ENCODE measurements at places on chromosomes 7 and 10.
A peak's percentile ranks its signal among the peaks of the same experiment; 100 is the strongest.

DNA sequence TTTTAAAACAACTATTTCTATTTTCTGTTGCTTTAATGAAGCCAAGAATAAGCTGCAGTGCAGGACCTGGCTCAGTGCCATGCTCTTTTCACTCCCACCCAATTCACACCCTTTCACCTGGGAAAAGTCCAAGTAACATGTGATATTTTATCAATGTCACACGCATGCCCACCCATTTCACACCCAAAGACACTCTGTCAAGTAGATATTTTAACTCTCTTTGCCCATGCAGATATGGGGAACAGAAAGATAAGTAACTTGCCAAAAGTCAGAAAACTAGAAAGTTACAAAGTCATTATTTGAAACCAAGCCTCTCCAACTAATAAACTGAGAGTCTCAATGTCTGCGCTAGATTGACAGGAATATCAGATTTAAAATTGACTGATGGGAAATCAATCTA is 706.7 kb upstream of the PHF14 start:
- no peak for DNase-seq

GRCh38 chr10:68327889-68328786 is 3.7 kb upstream of the HNRNPH3 start:
- peak; percentile 53 for DNase-seq

- peak; percentile 7 for DNase-seq
These were observed 277.9 kb downstream of the HPSE2 start for GRCh38 chr10:98957801-98958200.

DNA sequence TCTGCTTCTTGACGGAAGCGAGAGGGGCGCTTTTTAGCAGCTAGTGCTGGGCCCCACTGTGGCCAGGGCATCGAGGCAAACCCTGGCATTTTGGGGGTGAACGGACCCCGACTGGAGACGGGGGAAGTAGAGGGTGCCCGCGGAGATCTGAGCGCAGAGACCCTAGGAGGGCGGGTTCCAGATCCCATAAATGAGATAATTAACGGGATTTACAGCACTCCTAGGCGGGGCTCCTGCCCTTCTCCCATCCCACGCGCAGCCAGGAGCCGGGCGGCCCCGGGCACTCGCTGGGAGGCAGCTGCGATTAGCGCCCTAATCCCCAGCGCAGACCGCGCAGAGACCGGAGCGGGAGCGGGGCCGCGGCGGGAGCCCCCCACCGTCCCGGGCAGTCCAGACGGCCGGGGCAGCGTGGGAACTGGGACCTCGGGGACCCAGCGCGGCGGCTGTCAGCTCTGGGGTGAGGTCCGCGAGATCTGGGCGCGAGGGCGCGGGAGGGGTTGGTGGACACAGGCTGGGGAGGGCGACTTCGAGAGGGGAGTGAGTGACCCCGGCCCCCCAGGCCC is 735 bp downstream of the JCAD start:
- peak; percentile 39 for DNase-seq

GRCh38 chr10:77038407-77038806 is 599.2 kb downstream of the KCNMA1 start:
- no peak for DNase-seq

GRCh38 chr7:30019387-30019786 is 7.1 kb downstream of the FKBP14 start:
- no peak for DNase-seq

GRCh38 chr7:83524277-83525075 is 124.5 kb downstream of the SEMA3E start:
- no peak for DNase-seq

DNA sequence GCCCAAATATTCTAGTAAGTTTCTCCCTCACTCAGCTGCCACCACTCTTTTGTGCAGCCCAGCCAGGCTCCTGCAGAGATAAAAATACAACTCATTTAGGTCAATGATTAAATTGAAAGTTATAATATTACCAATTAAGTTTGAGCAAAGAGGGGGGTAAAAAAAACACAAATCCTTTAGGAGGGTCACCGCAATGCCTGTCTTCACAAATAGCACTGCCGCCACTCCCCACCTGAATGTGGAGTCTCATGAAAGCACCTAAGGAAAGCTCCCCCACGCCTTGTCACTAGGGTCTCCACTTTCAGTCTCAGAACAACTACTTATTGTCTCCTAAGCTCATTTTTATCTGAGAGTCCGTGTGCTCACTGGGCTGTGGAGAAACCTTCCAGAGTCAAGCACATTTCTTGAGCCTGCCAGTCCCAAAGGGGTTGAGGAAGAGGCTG is 148.7 kb downstream of the FGFR2 start:
- no peak for DNase-seq

GRCh38 chr10:100372415-100373297 is 25.6 kb downstream of the SCD start:
- no peak for DNase-seq

GRCh38 chr10:86871563-86872183 is 85.7 kb downstream of the MMRN2 start:
- DNase-seq: no peak

- DNase-seq: no peak
These were observed 666 bp downstream of the NRG3 start for GRCh38 chr10:81875467-81876252.

- DNase-seq: no peak
These were observed 104.4 kb upstream of the C1GALT1 start for GRCh38 chr7:7077945-7078344.

DNA sequence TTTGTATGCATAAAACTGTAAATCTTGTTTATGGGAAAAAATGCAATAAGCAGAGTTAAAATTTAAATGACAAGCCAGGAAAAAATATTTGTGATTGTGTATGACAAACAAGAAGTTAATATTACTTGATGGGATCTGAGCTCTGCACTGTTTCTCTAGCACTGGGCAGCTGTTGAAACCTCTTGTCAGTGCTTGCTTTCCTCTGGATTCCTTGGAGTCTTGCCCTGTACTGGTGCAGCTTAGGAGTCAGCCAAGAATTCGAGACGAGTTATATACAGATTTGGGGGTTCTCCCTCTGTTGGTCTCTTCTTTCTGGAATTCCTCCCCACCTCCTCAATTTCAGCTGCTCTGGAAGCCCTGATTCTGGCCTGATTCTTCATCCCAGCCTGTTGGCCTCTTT is 24.3 kb upstream of the OPN4 start:
- DNase-seq: no peak

- DNase-seq: no peak
These were observed 13.3 kb upstream of the RPA3 start for GRCh38 chr7:7731732-7732131.

DNA sequence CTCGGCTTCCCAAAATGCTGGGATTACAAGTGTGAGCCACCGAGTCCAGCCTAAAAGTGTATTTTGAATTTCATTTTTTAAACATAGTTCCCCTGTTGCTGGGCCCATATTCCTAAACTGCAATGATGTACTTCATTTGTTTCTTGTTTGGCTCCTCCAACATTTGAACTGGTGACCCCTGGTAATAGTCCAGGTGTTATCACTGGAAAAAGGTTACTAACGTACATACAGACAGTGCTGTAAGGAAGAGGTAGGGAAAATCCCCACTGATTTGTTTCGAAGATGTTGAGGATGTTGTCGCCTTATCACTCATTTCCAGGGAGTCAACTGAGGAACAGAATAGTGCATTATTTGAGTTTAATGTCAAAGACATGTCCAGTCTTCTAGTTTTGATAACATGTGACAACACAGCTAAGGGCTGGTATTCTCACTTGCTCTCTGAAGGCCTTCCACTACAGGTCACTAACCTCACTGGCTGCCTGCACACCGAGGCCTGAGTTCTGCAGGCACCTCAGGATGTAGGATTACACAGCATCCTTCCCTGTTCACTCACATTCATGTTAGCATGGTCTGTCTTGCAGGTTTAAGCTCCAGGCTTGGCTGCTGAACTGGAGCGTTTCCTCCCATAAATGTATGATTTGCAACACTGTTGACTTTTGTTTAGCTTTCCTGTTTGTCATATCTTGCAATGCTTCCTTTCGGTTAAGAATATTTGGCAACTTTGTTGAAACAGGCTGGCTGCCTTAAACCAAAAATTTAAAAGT is 362.8 kb downstream of the INHBA start:
- no peak for DNase-seq

Measured in AG08396 (cell line).